ENCODE measurements at places on chromosomes 16 and 17.

DNA sequence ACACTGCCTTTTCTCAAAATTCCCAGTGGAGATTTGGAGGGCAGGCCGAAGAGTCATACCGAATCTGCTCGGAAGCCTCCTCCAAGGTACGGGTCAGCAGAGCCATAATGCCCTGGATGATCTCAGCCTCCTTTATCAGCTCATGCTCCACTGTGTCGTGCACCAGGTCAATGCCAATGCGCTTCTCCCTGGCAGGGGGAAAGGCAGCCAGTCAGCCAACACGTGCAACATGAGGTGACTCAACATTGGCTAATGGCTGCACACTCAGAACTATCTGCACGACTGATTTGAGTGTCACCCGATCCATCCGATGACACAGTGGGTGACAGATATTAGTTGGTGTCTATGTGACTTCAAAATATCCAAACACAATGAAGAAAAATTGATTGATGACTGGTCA is 15.8 kb downstream of the TEKT1 start:
- no peak for DNase-seq

DNA sequence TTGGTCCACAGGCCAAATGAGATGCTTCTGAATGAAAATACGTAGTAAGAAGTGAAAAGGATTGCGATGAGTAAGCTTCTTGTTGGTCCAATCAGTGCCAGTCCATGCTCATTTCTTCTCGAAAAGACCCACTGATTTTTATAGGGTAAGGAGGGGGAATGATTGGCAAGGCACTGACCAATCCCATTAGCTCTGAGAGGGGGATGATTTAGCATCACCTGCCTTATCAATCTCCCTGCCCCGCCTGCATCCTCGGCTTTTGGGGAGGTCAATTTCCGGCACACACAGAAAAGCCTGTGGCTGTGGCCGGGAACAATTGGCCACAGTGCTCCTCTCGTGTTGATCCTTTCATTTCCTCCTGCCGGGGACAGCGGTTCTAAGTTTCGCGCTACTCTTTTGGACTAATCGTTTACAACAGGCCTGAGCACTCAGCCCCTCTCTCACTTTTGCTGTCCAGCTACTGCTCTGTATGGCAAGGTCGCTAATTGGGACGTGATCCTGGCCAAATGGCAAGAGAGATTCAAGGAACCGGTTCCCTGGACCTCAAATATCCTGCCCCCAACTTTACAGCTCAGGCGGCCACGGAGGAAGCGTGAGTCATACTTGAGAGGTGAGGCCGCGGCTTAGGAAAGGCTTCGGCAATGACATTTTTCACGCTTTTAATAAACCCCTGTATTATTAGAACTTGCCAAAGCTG is 43.1 kb downstream of the TBX4 start:
- no peak for DNase-seq

GRCh38 chr16:68496689-68497088 is 42.4 kb upstream of the ZFP90 start:
- DNase-seq = no peak

DNA sequence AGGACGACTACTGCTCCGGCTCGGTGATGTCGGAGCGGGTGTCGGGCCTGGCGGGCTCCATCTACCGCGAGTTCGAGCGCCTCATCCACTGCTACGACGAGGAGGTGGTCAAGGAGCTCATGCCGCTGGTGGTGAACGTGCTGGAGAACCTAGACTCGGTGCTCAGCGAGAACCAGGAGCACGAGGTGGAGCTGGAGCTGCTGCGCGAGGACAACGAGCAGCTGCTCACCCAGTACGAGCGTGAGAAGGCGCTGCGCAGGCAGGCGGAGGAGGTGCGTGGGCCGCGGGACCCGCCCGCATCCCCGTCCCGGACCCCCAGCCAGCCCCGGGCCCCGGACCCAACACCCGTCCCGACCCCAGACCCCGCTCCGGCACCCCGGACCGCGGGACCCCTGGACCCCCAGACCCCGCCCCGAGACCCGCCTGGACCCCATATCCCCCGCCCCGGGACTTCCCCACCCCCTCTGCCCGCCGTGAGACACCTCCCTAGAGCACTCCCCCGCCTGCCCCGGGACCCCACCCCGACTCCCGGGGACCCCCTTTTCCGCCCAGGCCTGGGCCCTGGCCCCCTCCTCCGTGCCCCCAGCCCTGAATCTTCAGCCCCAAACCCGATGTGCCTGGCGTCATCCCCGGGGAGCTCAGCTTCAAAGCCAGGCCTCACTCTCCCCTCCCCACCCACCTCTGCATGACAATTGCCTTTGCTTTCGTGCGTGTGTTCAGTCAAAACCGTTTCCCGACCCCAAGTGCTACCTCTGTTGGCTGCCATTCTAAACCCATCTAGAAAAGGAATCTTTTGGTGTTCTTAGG is 594 bp downstream of the MAPK8IP3 start:
- no peak for DNase-seq

- no peak for DNase-seq
Observed at GRCh38 chr16:4832698-4833343, 14.3 kb downstream of the GLYR1 start.

DNA sequence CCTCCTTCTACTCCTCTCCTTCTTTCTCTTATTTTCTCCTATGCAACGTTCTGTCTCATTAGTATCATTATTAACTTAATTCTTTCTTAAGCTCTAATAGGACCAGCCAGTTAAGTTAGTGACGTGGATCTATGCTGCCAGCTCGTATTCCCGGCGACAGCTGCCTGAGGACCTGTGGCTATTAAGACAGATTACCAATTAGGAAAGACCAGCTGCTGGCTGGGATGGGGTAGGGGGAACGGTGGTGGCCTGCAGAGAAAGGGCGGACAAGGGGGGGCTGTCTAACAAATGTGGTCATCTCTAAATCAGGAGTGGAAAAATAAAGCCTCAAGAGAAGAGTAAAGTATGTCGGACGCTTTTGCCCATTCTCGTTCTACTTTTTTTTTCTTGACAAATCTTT is 770 bp upstream of the MYH3 start:
- DNase-seq = no peak

DNA sequence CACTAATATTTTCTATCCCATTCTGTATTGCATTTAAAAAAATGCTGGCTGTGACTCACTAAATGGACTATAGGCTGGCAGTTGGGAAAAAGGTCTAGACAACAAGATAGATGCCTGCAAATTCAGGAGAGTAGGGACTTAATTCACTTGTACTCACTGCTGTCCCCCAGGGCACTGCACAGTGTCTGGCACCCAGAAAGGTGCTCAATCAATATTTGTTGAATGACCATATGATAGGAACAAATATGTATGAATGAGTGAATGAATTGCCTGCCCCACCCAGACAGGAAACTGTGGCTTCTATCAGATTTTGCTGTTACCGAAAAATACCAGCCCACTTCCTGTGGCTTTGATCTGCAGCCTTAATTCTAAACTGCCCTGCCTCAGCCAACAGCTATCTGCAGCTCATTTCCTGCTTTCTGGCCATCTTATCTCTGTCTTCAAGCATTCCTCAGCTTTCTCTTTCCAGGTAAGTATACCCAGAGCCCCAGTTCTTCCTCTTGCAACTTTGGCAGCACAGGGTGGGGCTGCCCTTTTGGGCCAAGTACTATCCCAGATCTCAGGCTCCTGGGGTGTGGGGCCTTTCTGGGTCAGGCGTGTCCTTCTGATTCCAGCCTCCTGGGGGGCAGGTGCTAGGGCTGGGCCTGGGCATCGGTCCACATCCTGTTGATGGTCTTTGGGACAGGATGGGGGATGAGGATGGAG is 15.3 kb upstream of the TNS4 start:
- no peak for DNase-seq

DNA sequence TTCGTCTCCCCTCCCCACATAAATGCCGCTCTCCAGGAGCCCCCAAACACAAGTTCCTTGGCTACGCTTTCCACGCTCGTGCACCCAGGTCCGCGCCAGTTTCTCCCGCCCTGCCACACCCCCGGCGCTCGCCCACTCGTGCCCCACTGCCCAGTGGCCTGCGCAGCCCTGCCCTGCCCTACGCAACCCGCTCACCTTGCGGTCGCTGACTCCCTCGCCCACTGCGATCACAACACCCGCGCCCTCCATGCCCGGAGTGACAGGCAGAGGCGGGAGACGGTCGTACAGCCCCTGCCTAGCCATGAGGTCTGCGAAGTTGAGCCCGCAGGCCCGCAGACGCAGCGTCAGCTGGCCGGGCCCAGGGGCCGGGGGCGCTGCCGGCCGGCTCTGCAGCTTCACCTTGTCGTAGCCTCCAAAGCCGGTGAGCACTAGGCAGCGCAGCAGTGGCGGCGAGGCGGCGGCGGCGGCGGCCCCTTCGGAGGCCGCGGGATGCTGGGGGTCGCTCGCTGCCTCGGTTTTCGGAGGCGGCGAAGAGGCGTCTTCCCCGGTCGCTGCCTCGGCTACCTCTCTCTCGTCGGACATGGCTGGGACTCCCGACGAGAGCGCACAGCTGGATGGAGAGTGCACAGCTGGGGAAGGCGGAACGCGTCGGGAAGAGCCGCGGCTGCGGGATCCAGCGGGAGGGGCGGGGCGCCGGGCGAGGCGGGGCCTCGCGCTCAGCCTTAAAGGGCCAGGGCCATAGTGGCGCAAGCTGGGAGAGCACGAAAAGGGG is at the start of gene VAT1:
Gene VAT1 (minus strand): TSS at position 645 of the 772 bp plus-strand sequence. CDS start 63 bp downstream, at position 582.
- peak; percentile 92 for DNase-seq

- DNase-seq = no peak
Observed at GRCh38 chr16:85025781-85026653, 1.6 kb upstream of the KIAA0513 start.

- DNase-seq = no peak
Observed at GRCh38 chr17:74356646-74357465, 4.8 kb downstream of the BTBD17 start.

- DNase-seq = no peak
Observed at GRCh38 chr17:67733449-67733848, 15.7 kb downstream of the NOL11 start.

- no peak for DNase-seq
Observed at GRCh38 chr17:70872103-70872502, 702.8 kb downstream of the KCNJ2 start.

- peak; percentile 65 for DNase-seq
Observed at GRCh38 chr16:4415538-4416199, 727 bp downstream of the CORO7 start.

GRCh38 chr17:68035131-68035522 is 408 bp upstream of the KPNA2 start:
- peak; percentile 96 for DNase-seq

- DNase-seq = peak; percentile 83
Observed at GRCh38 chr17:45261577-45262515, at the start of gene SPATA32. Gene SPATA32 (minus strand): TSS chr17:45262094. CDS start chr17:45262016, 78 bp downstream.

GRCh38 chr17:19464031-19465026 is 53.3 kb downstream of the RNF112 start:
- DNase-seq = no peak

DNA sequence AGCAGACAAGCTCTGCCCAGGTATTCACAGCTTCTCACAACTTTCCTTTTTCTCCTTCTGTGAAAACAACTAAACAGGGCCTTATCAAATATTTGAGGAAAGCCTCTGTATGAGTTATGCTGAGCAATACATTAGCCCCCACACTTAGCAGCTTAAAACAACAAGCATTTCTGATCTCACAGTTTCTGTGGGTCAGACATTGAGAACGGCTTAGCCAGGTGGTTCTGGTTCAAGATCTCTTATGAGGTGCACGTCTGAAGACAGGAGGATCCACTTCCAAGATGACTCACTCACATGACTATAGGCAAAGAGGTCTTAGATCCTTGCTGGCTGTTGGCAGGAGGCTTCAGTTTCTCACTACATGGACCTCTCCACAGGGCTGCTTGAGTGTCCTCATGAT is 181.4 kb upstream of the WSCD1 start:
- no peak for DNase-seq

DNA sequence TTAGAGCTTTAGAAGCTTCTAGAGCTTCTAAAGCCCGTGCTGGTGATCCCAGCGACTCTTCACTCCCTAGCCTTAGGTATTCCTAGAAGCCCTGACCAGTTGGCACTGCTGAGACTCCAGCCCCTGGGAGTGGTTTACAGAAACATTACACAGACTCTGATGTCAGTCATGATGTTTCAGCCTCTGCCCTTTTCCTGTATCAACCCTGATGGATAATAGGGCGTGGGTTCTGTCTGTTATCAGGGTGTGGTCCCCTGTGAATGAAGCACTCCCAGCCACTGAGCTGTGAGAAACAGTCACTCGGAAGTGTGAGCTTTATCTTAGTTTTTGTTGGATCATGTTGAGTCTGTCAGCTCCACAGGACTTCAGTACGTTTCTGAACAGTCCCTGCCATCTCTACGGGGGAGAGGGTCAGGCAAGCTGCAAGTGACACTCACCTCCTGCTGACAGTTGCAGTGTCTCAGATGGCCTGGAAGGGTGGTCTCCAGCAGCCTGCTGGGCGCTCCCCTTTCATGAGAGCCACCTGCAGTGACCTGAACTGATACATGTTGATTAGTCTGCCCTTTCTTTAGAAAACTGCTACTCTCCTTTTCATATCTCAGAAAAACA is 12.8 kb downstream of the GOSR2 start:
- DNase-seq = no peak
